Stimulated activated CD4-positive, alpha-beta T cell treated with anti-CD3 and anti-CD28 coated beads, TNF-alpha, amount 100 ng/mL, for 24 hours (primary cell): ENCODE measurements at places on chromosomes 2 and 18.
A peak's percentile ranks its signal among the peaks of the same experiment; 100 is the strongest.

- DNase-seq = no peak
Measured at GRCh38 chr18:45567123-45567522, 48.2 kb upstream of the SLC14A2 start.

DNA sequence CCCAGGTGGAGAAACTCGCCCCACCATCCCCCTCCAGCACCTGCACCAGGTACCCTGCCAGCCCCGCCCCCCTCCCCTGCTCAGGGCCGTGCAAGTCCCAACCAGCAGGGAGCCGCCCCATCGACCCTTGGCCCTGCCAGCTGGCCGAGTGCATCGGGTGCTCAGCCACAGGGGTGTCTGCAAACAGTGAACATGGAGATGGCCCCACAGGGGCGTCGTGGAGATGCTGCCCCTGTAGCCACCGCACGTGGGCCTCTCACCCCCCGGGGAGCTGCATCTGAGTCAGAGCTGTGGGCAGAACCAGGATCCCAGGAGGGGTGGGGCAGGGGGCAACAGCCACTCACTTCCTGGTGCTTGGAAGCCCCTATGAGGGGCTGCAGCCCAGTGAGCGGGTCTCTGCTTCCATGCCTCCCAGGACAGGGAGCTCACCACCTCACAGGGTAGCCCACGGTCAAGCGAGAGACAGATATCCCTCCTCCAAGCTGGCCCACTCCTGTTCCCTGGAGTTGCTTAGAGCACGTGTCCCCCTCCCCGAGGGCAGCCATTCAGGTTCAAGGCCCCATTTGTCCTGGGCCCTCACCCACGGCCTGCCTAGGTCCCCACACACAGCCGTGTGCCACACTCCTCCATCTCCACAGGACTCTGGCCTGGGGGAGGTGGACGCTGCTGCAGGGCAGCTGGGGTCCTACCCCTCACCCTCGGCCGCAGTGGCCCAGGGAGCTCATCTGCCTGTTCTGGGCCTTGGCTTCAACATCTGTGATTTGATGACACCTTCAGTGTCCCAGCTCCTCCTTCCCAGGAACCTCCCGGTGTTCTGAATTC is 1.1 kb upstream of the MAB21L4 start:
- no peak for DNase-seq

DNA sequence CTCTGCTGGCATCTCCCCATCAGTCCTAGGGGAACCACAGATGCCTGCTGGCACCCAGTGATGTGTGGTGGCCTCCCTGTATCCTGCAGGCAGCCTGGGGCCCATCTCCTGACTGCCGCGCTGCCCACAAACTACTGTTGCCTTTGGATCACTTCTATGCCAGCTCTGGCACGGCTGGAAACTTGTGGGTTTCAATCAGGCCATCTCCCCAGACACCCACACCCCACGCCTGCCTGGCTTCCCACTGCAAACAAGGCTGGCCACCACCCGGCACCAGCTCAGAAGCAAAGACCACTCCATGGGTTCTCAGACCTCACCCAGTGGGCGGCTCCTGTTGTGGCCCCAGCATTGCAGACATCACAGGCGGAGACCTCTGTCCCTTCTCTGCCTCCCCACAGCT is 15.1 kb upstream of the TPO start:
- no peak for DNase-seq

DNA sequence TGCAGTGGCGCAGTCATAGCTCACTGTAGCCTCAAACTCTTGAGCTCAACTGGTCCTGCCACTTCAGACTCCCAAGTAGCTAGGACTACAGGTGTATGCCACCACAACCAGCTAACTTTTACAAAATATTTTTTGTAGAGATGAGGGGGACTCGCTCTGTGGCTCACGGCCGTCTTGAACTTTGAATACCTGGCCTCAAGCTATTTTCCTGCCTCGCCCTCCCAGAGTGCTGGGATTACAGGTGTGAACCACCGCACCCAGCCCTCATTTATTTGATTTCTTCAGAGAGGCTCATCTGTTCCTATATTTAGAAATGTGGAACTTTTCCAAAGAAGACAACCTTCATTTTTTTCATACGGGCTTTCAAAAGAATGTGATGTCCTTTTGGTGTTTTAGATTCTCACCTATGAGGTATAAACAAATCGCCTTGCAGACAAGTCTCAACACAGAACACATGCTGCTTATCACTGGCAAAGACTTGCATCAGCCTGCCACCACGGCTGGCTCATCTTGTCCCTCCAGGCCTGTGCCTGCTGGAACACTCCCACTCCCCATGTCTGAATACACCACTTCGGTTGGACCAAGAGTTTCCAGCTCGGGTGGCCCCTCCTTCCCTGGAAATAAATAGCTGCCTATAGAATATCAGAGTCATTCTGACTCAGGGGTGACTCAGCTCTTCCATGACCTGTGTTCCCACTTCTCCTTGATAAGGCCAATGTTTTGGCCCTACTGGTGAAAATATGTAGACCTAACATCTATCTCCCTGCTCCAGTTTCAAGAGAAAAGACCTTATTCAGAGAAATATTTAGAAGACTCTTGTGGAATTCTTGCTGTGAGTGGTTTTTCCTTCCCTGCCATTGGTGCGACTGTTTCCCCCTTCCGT is 202.6 kb downstream of the TGIF1 start:
- DNase-seq = peak; percentile 75

DNA sequence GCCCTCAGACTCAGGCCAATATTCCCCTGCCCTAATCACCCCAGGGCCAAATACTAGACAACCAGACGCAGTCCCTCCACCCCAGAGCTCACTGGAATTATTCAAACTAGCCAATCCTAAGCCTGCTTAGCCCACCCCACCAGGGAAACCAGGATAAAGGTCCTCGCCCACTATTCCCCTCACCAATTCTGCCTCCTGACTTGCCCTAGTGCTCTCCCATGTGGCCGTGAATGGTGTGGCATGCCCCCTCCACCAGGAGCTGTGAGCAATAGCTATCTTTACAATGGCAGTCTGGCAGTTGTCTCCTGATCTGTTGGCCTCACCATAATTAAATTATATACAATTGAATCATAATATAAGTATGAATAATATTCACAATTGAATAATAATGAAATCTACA is 42.3 kb downstream of the FAM124B start:
- DNase-seq = no peak

DNA sequence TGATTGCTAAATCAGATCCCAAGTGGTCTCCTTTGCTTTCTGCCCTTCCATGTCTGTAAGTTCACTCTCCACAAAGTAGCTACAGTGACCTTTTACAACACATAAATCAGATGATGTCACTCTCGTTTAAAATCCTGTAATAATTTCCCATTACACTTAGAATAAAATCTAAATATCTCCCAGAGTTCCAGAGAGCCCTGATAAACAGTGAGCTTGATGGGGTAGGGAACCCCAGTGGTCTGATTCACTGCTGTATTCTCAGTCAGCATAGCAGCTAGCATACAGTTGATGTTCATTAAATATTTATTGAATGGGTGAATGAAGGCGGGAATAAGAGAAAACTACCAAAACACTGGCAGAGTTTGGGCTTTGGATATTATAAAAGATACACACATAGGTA is 117.7 kb downstream of the ZAP70 start:
- no peak for DNase-seq

DNA sequence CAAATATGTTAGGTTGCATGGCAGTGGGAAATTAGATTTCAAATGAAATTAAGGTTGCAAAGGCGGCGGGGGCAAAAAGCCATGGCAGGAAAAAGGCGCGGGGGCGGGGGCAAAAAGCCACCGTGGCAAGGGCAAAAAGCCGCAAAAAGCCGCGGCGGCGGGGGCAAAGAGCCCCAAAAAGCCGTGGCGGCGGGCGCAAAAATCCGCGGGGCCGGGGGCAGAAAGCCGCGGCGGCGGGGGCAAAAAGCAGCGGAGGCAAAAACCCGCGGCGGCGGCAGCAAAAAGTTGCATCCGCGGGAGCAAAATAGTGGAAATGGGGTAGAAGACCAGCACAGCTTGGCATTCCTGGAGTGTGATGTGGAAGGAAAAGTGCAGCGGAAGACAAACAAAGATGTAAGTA is 417.1 kb downstream of the ANKRD30B start:
- DNase-seq = no peak

- no peak for DNase-seq
Measured at GRCh38 chr2:73003027-73003426, 68.5 kb downstream of the SFXN5 start.

DNA sequence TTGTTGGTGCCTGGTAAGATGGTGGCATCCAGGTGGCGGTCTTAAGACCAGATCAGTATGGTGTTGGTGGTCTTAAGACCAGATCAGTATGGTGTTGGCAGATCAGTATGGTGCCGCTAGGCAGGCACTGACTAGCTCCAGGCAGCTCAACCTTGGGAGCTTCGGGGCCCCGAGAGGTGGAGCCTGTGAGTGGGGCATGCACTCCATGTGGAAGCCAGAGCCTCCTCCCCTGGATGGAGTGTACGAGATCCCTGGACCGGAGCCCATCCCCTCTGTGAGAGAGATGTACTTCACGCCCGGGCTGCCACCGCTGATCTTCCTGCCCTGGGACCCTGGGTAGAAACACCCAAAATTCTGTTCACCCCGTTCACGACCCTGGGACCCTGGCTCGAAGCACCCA is 19.0 kb downstream of the MALT1 start:
- DNase-seq = no peak

GRCh38 chr2:240957656-240958365 is 40.6 kb upstream of the SNED1 start:
- DNase-seq = no peak

GRCh38 chr2:241344925-241345651 is 11.0 kb upstream of the FARP2 start:
- DNase-seq = no peak

DNA sequence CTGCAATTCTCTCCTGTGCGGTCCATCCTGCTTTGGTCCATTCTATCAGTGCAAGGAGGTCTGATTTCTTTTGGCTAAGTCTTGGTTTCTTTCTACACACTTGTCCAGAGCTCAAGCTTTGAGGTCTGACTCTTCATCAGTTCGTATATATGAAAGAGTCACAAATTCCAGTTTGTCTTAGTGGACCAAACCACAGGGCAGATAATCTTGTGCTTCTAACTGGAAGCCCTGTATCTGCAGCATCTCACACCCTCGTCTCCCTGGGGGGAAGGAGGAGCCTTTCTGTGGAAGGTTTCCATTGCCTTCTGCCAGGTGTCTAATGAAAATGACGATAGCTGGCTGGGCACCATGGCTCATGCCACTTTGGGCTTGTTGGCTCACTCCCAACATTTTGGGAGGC is 148.5 kb downstream of the SPP2 start:
- no peak for DNase-seq

- DNase-seq = no peak
Measured at GRCh38 chr2:63772061-63772460, 69.6 kb upstream of the UGP2 start.

GRCh38 chr2:126342457-126342856 is 313.5 kb upstream of the GYPC start:
- DNase-seq = no peak

DNA sequence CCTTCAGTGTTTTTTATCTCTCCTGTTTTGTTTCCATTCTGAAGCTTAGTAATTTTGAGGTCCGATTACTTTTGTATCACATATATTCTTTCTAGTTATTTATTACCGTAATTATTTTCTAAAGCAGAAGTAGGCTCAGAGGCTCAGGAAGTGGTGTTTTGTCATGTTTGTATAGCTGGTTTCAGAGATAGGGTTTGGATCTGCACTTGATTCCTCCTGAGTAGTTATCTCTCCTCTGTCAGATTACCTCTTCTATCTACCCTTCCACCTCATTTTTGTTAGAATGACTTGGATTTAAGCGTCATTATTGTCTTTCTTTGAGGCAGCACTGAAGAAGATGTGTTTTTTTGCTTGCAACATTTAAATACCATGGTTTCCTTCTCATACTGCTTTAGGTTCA is 95.4 kb downstream of the MTA3 start:
- DNase-seq = no peak

DNA sequence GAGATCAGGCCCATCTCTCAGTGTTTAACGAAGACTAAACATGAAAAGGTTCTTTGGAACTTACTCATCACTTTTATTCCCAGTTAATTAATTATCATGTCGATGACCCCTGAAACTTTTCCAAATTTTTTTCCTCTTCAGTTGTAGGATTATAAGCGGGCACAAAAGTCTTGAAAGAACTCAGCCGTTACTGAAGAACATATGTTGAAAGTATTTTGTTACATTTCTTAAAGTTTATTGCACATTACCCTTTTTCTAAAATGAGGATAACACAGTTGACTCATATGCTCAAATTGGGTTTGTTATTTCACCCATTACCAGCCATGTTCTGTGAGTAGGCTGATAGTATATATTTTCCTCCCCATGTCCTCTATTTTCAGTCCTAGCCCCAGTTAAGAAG is 75.9 kb upstream of the COL3A1 start:
- DNase-seq = no peak

- no peak for DNase-seq
Measured at GRCh38 chr2:16952805-16953204, 287.2 kb upstream of the CYRIA start.

GRCh38 chr2:11746376-11746806 is at the start of gene LPIN1:
TSS of gene LPIN1 (plus strand) at chr2:11746632. CDS start at chr2:11765542, 18,910 bp downstream.
- peak; percentile 78 for DNase-seq

GRCh38 chr2:49278141-49278540 is 123.8 kb upstream of the FSHR start:
- no peak for DNase-seq

- DNase-seq = no peak
Measured at GRCh38 chr2:21392649-21393048, 268.9 kb downstream of the TDRD15 start.

GRCh38 chr2:167258712-167259111 is 370.4 kb downstream of the XIRP2 start:
- no peak for DNase-seq

DNA sequence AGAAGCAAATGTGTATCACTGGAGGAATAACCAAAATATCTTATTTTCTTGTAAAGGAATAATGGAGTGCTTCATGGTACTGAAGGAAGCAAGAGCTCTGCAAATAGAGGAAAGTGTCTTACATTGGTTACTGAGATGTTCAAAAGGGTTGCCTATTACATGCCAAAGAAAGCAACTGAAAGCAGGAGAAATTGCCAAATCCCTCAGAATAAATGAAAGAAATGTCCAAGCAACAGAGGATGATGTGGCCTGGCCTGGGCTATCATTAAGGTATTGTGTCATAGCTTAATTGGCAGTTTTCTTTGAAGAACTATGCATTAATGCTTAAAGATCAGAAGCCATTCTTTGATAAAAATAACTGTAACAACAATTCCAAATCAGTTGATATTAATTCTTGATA is 173.7 kb downstream of the RAB3GAP1 start:
- no peak for DNase-seq

DNA sequence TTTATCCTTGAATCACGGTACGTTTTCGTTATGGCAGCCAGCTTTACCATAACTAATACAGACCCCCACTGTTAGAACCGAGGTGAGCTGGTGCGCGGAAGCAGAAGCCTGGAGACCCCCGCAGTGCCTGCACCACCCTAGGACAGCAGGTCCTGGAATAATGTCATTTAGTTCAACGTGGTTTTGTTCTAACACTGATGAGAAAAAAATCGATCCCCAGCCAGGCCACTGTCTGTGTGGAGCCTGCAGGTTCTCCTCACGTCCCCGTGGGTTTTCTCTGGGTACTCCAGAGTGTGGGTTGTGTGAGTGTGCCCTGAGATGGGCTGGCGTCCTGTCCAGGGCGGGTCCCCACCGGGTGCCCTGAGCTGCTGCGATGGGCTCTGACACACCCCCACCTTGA is 69.9 kb upstream of the ST3GAL5 start:
- no peak for DNase-seq

- DNase-seq = peak; percentile 74
Measured at GRCh38 chr2:241354668-241355658, 1.1 kb upstream of the FARP2 start.
